ENCODE measurements at places on chromosomes 6 and 20. TPM values are rescaled to one million over a fixed set of nuclear protein-coding genes. Genes with fewer than 3 reads are reported as not detected.

- no peak for DNase-seq
Observed at GRCh38 chr6:18360188-18360587, 27.0 kb upstream of the RNF144B start.

The MAS1 gene
- total RNA-seq: not detected

The MAK gene
- not detected for total RNA-seq

- no peak for DNase-seq
Observed at GRCh38 chr6:134339216-134339615, 21.3 kb upstream of the SGK1 start.

DNA sequence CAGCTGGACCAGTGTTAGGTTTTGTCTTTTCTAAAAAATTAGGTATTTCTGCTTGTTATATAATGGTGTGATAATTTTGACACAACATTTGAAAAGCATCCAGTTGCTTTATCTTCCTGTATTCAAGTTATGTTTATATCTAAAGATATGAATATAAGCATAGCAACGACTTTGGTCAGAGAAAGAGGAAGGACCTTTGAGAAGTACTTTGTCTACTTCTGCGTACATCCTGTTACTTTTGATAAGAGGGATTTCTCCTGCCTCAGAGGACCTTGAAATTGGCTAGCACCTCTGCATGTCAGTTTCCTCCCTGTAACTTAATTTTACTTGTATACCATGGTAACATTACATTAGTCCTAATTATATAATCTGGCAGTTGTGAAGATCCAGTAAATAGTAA lies 24.8 kb downstream of the PHF20 start:
- DNase-seq: no peak

GRCh38 chr20:54153847-54154246 lies 19.9 kb downstream of the CYP24A1 start:
- DNase-seq: no peak

The KCNQ2 gene
- not detected for total RNA-seq

GRCh38 chr6:31763619-31763940 lies 1.1 kb downstream of the SAPCD1 start:
- no peak for DNase-seq

GRCh38 chr6:54194067-54194466 lies 82.8 kb downstream of the MLIP start:
- no peak for DNase-seq

DNA sequence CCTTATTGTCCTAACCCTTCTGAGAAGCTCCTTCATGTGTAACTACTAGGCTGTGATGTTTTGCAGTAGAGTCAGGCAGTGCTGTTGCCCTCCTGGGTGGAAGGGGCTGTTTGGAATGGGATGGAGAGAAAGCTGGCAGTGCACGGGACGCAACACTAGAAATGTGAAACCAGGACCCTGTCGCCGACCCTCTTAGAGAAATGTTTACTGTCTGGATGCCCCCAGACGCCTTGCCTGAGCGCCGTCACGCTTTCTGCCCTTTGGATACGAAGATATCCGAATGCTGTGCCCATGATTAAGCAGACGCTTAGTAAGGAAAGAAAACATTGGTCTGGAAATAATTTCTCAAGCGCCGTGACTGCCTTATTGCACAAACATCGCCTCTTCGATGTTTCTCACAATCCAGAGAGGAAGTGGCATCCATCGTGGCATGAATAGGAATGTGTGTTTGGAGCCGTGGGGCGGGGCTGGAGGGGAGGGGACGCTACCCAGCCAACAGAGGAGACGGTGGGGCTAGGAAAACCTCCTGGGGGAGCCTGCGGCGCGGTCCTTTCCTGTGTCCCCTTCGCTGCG lies 661 bp upstream of the PPP1R14C start:
- DNase-seq: no peak

- no peak for DNase-seq
Observed at GRCh38 chr6:111776236-111777221, 96.7 kb downstream of the FYN start.

DNA sequence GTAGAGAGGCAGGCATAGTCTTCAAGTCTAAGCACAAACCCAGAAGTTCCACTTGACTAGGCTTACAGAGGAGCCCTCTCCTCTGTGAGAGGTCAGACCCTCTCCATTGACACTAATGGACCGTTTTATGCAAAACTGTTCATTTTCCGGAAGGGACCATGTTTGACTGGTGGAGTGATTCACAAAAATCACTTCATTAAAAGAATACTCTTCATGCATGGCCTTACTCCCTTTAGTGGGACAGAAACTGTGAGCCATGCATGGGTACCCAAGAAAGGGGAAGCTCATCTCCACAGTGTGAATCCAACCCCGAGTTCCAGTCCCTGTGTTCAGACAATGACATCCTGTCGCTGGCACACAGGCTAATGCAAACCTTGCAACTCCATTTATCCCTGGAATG lies 63.2 kb downstream of the OLIG3 start:
- DNase-seq: no peak

The LTA gene
- total RNA-seq: not detected

The DLK2 gene
- not detected for total RNA-seq

- no peak for DNase-seq
Observed at GRCh38 chr6:111087871-111088667, 766 bp downstream of the SLC16A10 start.

GRCh38 chr6:155830531-155830930 lies 374.9 kb upstream of the NOX3 start:
- DNase-seq: no peak
